ENCODE measurements at places on chromosomes 12 and 14. TPM values are rescaled to one million over a fixed set of nuclear protein-coding genes. Genes with fewer than 3 reads are reported as not detected.

GRCh38 chr14:68147303-68147702 is 327.7 kb downstream of the RAD51B start:
- no peaks in the 10 kb centered on the region for H3K36me3 ChIP-seq
- no peaks in the 10 kb centered on the region for H3K4me1 ChIP-seq
- no peaks in the 10 kb centered on the region for H3K27me3 ChIP-seq
- no peak overlapping the region for H3K4me3 ChIP-seq

- no peak for DNase-seq
- no peak overlapping the region for H3K4me3 ChIP-seq
- no peaks in the 10 kb centered on the region for H3K27me3 ChIP-seq
Measured at GRCh38 chr14:69711477-69711876, 55.5 kb upstream of the SRSF5 start.

DNA sequence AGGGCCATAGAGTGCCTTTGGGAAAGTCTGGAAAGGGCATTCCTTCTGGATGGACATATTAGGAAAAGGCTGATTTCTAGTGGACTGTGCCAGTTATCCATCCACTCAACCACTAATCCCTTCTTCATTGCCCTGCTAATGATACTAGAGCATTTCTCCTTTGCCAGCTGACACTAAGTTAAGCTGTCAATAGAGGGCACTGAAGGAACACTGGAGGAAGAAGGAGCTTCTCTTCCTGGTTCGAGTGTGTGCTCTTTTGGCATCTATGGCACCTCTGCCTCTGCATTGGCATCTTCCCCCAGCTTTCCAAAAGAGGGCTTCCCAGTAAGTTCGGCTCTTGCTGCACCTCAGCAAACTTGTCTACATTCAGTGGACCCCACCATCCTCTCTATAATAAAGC is 165.4 kb downstream of the DERA start:
- H3K4me3 ChIP-seq = no peak overlapping the region
- H3K27me3 ChIP-seq = no peaks in the 10 kb centered on the region
- no peaks in the 10 kb centered on the region for H3K36me3 ChIP-seq
- no peak for DNase-seq
- H3K4me1 ChIP-seq = no peaks in the 10 kb centered on the region
- H3K27ac ChIP-seq = no peak overlapping the region

DNA sequence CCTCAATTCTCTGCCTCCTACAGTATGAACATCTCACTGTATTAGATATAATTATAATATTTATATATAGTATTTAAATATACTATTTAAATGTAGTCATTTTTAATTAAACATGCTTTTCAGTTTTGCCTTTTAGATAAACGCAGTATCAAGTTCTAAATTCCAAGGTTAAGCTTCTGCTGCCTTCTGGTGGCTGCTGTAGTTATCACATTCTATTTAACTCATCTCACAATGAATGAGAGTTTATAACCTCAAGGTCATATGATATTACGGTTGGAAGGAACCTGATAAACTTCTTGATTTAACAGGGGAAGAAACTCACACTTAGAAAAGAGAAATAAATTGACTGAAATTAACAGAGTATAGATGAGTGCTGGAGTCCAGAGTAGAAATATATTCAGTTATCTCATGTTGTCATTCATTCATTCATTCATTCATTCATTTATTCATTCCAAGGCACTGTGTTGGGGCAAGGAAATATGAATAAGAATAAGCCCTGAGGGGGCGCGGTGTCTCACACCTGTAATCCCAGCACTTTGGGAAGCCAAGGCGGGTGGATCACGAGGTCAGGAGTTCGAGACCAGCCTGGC is 31.9 kb downstream of the GUCY2C start:
- H3K4me3 ChIP-seq = no peak overlapping the region
- peaks cover 20% of the 10 kb centered on the region for H3K36me3 ChIP-seq
- no peaks in the 10 kb centered on the region for H3K4me1 ChIP-seq
- no peak overlapping the region for H3K27ac ChIP-seq
- H3K27me3 ChIP-seq = no peaks in the 10 kb centered on the region

DNA sequence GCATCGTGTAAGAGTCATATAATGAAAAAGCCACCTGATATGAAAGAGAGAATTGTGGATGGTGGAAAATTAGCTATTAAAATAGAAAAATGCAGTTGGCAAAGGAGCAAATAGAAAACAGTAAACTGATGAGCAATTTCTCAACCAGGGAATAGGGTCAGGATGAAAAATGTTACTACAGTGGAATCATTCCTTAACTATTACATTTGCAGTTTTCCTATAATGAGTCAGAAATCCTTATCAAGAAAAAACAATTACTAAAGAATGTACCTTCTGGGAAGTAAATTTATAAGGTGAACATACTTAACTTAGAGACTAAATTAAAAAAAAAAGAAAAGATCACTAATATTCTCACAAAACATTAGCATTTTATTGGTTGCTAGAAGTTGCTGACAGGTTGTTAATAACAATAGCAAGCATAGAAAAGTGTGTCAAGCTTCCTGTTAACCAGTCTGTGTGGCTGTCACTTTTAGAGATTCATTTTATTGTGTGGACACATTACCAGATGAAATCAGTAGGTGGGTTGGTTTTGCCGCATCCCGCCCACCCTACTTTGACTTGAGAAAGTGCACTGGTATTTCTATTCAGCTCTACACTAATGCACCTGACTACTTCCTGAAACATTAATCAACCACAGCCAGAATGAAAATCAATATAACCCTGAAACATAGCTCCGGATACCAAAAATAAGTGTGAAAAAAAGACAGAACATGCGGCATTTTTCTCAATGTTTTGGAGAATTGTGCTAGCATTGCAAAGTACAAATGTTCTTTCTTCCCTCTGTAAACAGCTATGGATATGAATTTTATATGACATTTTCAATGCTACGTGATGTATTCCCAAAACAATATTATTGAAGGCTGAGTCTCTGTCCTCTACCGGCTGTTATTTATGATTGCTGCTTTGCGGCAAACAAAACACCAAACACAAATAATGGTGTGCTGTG is 576.7 kb downstream of the SLC16A7 start:
- no peaks in the 10 kb centered on the region for H3K36me3 ChIP-seq
- DNase-seq = no peak
- no peak overlapping the region for H3K27ac ChIP-seq
- no peaks in the 10 kb centered on the region for H3K27me3 ChIP-seq
- H3K4me1 ChIP-seq = no peaks in the 10 kb centered on the region

GRCh38 chr14:102994689-102995088 is 62.7 kb downstream of the CDC42BPB start:
- no peak overlapping the region for H3K4me3 ChIP-seq
- DNase-seq = peak; percentile 64
- H3K36me3 ChIP-seq = peaks cover 59% of the 10 kb centered on the region
- peak overlapping the region; percentile 86 for H3K27ac ChIP-seq
- H3K27me3 ChIP-seq = no peaks in the 10 kb centered on the region

GUCY2C gene
- total RNA-seq = 137 TPM

TMEM52B gene
- not detected for total RNA-seq

Data from Peyer's patch (tissue), 4 donors.